ENCODE measurements at places on chromosomes 1 and 21. TPM values are rescaled to one million over a fixed set of nuclear protein-coding genes. Genes with fewer than 3 reads are reported as not detected.

GRCh38 chr1:205593967-205594366 is 37.8 kb downstream of the ELK4 start:
- H3K4me3 ChIP-seq, result no peak overlapping the region
- H3K27ac ChIP-seq, result peak overlapping the region; percentile 79
- peaks cover 6% of the 10 kb centered on the region for H3K36me3 ChIP-seq
- DNase-seq, result no peak

DNA sequence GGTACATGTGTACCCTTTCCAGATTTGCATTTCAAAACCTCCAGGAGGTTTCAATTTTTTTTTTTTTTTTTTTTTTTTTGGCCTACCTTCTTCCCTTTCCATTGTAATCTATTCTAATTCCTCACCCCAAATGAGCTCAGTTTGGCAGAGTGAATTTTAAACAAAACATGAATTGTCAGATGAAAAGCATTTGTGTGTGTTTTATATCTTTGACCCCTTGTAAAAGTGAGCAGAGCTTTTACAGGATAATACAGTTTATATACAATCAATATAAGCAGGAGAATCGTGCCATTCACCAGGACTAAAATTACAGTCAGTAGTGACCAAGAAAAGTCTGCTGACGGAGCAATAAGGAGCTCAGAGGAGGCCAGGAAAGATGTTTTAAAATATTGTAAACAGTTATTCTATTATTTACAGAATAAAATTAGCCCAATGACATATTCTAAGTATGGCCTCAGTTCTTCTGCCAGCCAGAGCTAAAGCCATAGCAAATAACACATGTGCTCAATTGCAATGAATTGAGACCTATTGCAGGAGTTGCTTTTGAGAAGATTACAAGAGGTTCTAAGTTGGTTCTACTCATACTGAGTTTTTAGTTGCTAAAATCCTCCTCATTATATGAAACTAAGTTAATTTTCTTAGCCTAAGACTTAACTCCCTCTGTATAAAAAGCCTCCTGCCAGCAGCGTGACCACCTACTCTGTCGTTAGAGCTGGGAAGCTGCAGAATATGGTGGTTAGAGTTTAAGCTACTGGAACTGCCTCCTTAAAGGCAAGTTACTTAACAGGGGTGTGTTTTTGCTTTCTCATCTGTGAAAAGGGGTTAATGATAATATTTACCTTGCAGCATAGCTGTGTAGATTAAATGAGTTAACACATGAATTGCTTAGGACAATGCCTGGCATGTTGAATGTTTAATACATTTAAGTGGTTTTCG is 50.8 kb upstream of the ZNF326 start:
- no peak overlapping the region for H3K27ac ChIP-seq
- no peaks in the 10 kb centered on the region for H3K36me3 ChIP-seq
- no peaks in the 10 kb centered on the region for H3K4me1 ChIP-seq
- no peak for DNase-seq
- H3K4me3 ChIP-seq, result no peak overlapping the region
- no peaks in the 10 kb centered on the region for H3K27me3 ChIP-seq

DNA sequence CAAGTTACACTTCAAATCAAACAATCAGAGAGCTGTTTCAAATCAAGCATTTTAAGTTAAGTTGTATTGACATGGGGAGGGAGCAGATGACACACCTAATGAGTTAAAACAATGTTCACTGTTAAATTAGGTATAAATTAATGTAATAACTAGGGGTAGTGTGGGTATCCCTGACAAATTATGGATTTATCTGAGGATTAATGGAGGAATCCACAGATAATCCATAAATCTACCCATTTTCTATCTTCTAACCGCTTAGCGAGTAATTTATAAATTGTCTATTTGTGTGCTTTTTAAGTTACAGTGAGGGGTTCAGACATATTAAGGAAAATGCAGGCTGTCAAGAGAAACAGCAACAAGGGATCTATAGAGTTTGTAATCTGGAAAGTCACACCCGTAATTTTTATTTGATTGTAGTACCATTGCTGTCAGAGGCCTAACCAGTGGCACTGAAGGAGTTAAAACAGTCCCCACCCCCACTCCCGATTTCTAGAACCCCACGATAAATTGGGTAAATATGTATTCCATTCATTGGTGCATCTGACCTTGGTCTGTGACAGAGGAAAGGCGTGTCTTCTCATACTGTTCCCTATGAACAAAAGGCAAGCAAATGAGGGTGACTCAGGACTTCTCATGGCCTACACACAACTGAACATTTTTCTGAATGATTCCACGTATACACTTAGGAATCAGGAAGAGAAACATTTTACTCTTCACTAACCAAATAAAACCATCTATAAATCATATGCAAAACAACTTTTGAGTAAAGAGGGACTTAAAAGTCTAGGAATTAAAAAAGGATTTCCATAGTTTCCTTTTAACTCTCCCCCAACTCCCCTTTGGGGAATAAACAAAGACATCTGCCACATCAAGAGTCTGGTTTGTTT is 7.4 kb downstream of the IRF2BP2 start:
- no peak overlapping the region for H3K4me3 ChIP-seq
- peaks cover 19% of the 10 kb centered on the region for H3K36me3 ChIP-seq
- peaks cover 37% of the 10 kb centered on the region for H3K4me1 ChIP-seq
- DNase-seq, result peak; percentile 93
- H3K27me3 ChIP-seq, result no peaks in the 10 kb centered on the region
- H3K27ac ChIP-seq, result peak overlapping the region; percentile 98

DNA sequence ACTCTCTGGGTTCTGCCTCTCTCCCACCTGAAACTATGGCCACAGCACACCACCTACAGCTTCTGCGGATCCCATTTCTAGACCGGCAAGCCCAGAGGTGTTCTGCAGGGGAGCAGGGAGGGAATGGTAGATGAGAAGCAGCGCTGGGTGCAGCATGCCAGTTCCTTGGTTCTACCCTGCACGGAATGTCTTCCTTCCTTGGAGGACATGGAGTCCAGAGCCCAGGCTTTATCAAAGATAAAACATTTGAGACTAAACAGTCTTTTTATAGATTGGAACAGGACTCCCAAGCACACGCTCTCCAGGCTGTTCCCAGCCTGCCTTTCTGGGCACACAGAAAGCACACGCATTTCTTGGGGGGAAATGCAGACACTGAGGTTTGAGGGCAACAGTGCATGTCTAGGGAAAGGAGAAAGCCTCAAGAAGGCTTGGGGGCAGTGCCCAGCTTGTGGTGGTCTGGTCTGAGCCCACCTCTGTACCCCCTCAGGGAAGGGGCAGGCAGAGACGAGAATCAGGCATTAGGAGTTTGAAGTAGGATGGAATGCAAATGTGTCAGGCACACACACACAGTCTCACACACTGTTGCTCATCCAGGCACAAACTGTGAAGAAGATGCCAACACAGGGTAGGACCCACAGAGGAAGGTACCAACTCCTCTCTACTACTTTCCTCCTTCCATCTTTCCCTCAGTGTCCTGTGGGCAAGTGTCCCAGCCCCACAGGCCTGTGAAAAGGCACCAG is 29.7 kb downstream of the LGR6 start:
- peaks cover 39% of the 10 kb centered on the region for H3K27me3 ChIP-seq
- no peaks in the 10 kb centered on the region for H3K36me3 ChIP-seq
- DNase-seq, result no peak
- no peak overlapping the region for H3K4me3 ChIP-seq
- H3K4me1 ChIP-seq, result peaks cover 3% of the 10 kb centered on the region

- no peak overlapping the region for H3K4me3 ChIP-seq
- DNase-seq, result peak; percentile 0
- H3K27ac ChIP-seq, result no peak overlapping the region
- no peaks in the 10 kb centered on the region for H3K27me3 ChIP-seq
Measured at GRCh38 chr1:41351262-41352151, 9.7 kb upstream of the FOXO6 start.

- no peaks in the 10 kb centered on the region for H3K36me3 ChIP-seq
- H3K4me3 ChIP-seq, result no peak overlapping the region
- no peaks in the 10 kb centered on the region for H3K27me3 ChIP-seq
- DNase-seq, result no peak
- no peaks in the 10 kb centered on the region for H3K4me1 ChIP-seq
Measured at GRCh38 chr1:96475903-96476302, 245.7 kb upstream of the PTBP2 start.

- peaks cover 4% of the 10 kb centered on the region for H3K36me3 ChIP-seq
- no peak for DNase-seq
- no peaks in the 10 kb centered on the region for H3K27me3 ChIP-seq
- peaks cover 21% of the 10 kb centered on the region for H3K4me1 ChIP-seq
Measured at GRCh38 chr1:180167021-180167701, 12.5 kb downstream of the QSOX1 start.

DNA sequence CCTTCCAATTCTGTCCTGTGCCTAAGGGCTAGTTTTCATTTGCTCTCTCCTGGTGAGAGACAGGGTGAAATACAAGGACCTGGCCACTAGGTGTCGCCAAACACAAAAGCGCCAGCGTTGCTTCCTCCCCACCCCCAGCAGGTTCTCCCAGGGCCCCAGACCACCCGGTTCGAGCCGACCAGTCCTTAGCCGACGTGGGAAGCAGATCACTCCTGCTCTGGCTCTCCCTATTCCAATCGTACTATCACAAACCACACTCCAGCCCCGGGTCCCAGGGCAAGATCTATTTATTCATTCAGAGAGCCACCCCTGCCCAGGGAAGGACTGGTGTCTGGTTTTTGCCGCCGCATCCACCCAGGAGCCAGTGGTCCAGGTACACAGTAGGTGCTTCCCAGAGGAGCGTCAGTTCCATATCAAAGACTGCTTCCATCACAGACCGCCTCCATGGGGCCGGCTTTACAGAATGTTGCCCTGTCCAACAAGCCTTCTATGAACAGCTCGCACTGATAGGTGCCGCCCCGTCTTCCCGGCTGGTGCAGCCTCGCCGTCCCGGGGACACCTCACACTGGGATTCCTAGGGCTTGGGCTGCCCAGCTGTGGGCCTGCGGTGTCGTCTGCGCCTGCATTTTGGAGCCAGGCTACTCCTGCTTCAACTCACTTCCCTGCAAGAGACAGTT is 35.0 kb downstream of the CTNNBIP1 start:
- DNase-seq, result peak; percentile 82
- peaks cover 22% of the 10 kb centered on the region for H3K36me3 ChIP-seq
- H3K4me1 ChIP-seq, result peaks cover 67% of the 10 kb centered on the region
- peak overlapping the region; percentile 15 for H3K4me3 ChIP-seq

GRCh38 chr1:182680408-182680807 is 4.0 kb downstream of the RGS8 start:
- no peak overlapping the region for H3K4me3 ChIP-seq
- no peak for DNase-seq
- H3K27me3 ChIP-seq, result peaks cover 10% of the 10 kb centered on the region

GRCh38 chr1:8347635-8348034 is 29.7 kb downstream of the SLC45A1 start:
- no peak overlapping the region for H3K27ac ChIP-seq
- H3K4me1 ChIP-seq, result peaks cover 40% of the 10 kb centered on the region
- no peak for DNase-seq

- H3K27ac ChIP-seq, result no peak overlapping the region
- peaks cover 5% of the 10 kb centered on the region for H3K4me1 ChIP-seq
- DNase-seq, result no peak
- H3K4me3 ChIP-seq, result no peak overlapping the region
- peaks cover 51% of the 10 kb centered on the region for H3K27me3 ChIP-seq
Measured at GRCh38 chr1:34778381-34778780, 2.6 kb upstream of the GJB3 start.

DNA sequence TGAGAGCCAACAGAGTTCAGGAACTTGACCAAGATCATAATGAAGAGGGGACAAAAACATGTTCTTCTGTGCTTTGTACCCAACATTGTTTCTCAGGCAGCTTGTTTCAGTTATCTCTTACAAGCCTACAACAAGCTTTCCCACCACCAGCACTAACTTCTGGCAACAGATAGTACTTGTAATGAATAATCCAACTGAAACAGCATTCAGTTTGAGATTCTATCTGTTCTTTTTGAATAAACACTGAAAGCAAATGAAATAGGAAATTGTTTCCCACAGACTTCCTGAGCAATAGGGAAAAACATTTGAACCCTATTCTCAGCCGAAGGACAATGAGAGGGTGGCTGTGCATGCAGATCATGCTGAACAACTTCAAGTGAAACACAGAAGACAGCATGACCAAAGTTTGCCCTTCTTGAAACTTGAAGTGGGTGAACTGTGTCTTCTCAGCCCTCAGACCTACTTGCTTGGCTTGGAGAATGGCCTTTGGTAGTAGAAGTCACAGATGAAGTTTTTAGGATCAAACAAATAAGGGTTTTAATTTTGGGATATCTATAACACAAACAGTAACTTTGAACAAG is 11.2 kb upstream of the HOOK1 start:
- H3K27me3 ChIP-seq, result no peaks in the 10 kb centered on the region
- no peak overlapping the region for H3K4me3 ChIP-seq
- no peak for DNase-seq
- no peaks in the 10 kb centered on the region for H3K36me3 ChIP-seq
- H3K4me1 ChIP-seq, result no peaks in the 10 kb centered on the region

- peak overlapping the region; percentile 86 for H3K4me3 ChIP-seq
- peak; percentile 90 for DNase-seq
- H3K36me3 ChIP-seq, result no peaks in the 10 kb centered on the region
- peaks cover 34% of the 10 kb centered on the region for H3K4me1 ChIP-seq
- peak overlapping the region; percentile 94 for H3K27ac ChIP-seq
Measured at GRCh38 chr1:31937300-31938183, 626 bp downstream of the PTP4A2 start.

DNA sequence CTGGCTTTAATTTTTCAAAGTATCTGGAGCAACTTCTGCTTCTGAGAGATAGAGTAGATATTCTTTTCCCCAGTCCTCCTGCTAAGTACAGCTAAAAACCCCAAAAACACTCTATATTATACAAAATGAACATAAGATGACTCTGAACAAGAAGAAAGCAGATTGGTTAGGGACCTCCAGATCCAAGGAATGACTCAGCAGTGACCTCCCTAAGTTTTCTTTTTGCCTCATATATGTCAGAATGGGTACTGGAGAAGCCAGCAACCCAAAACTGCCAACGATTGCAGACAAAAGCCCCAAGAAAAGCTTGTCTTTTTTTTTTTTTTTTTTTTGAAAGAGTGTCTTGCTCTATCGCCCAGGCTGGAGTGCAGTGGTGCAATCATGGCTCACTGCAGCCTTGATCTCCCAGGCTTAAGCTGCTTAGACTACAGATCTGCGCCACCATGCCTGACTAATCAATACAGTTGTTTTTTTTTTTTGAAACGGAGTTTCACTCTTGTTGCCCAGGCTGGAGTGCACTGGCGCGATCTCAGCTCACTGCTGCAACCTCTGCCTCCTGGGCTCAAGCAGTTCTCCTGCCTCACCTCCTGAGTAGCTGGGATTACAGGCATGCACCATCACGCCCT is 22.7 kb downstream of the NDUFS5 start:
- H3K36me3 ChIP-seq, result peaks cover 24% of the 10 kb centered on the region
- DNase-seq, result no peak
- H3K4me3 ChIP-seq, result no peak overlapping the region
- no peaks in the 10 kb centered on the region for H3K4me1 ChIP-seq

GRCh38 chr21:42079939-42080787 is 9.0 kb downstream of the UMODL1 start:
- no peaks in the 10 kb centered on the region for H3K36me3 ChIP-seq
- H3K4me1 ChIP-seq, result peaks cover 15% of the 10 kb centered on the region
- H3K27me3 ChIP-seq, result peaks cover 7% of the 10 kb centered on the region
- no peak overlapping the region for H3K27ac ChIP-seq

- no peaks in the 10 kb centered on the region for H3K4me1 ChIP-seq
- no peaks in the 10 kb centered on the region for H3K27me3 ChIP-seq
Measured at GRCh38 chr1:10339815-10340214, 59.0 kb upstream of the PGD start.

- no peaks in the 10 kb centered on the region for H3K27me3 ChIP-seq
- H3K4me3 ChIP-seq, result no peak overlapping the region
- H3K27ac ChIP-seq, result peak overlapping the region; percentile 38
Measured at GRCh38 chr1:223776075-223776814, 63.9 kb downstream of the CAPN2 start.

The CLDN14 gene
- 4.1 TPM for total RNA-seq

The KCNE2 gene
- total RNA-seq, result 0.22 TPM

The AMY1B gene
- not detected for total RNA-seq

The KRTAP13-2 gene
- not detected for total RNA-seq

The MARK1 gene
- total RNA-seq, result 6.8 TPM

The SLC41A1 gene
- 15.0 TPM for total RNA-seq

The CYB561D1 gene
- 3.9 TPM for total RNA-seq

The COL16A1 gene
- 229 TPM for total RNA-seq

The PLA2G2C gene
- not detected for total RNA-seq

All from muscle of leg (tissue), 16 donors.